ENCODE measurements at places on chromosomes 13 and 19.

DNA sequence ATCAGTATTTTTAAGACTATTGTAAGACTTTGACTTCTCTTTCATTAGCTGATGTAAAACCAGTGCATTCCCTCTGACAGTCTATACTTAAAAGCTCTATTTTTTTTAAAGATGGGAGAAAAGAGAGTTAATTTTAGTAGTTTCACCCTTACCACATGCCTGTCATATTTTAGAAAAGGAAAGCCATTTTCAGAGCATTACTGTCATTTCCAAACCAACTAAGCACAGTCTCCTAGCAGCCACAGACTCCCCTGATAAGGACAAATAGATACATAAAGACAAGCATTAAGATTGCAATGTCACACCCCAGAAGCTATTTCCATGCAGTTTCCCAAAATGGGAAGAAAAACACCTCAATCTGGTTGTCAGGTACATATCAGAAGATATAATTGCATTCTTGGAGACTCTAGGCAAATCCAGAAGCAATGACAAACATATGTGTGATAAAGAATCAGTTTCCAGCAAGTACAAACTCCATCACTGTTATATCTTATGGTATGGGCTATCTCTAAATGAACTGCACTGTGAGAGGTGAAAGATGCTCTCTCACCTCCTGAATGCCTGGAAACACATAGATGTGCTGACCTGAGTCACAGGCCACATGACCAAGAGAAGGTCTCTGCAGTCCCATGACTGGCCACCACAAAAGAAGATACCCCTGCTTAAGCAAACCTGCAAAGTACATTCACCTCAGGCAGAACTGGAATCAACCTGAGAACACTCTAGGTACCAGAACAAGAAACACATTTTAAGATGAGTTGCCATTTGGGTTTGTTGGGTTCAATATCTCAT, 303.3 kb downstream of the POU4F1 start:
- no peak for DNase-seq

- peak; percentile 87 for DNase-seq
Measured at GRCh38 chr19:49677231-49677900, at the start of gene PRMT1. Gene PRMT1 (plus strand): TSS chr19:49677271. CDS start chr19:49677281, 10 bp downstream.

DNA sequence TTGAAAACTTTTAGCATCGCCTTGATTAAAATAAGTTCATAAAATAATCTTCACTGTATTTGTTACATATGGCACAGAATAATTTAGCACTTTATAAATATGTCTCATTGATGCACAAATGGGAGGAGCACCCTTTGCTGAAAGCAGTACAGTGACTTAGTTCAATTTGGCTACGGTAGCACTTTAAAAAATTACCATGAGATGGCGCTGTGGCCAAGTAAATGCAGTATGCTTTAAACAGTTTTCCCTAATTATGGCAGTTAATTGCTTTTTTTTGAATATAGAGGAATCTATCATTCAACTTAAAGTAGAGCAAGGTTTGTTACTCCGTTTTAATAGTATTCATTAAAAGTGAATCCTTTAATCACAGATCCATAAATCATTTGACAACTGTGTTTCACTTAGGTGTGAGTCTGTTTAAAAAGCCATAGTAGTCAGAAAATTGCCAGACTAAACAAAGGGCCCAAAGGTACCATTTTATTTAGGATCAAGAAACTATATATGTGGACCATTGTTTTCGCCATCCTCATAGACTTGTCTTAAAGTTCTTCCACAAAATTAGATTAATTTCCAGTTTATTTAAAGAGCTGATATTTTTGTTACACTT, 34.7 kb upstream of the ESD start:
- peak; percentile 74 for DNase-seq

- no peak for DNase-seq
Measured at GRCh38 chr13:112686364-112686763, 3.5 kb upstream of the ATP11A start.

DNA sequence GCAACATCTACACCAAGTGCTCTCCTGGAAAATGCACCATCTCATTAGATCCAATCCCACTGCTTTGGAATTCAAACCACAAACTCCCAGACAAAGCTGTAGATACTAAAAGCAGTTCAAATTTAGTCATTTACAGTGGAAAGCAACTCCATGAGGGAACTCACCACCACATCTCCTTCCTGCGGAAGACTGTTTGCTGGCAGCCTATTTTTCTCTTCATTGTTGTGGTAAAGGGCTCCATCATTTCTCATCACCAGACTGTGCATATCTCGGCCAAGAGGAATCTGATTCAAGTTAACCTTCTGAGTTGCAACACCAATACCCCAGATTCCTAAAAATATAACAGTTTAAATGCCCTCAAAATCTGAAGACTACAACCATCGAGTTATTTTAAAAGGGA, 8.4 kb downstream of the SPRYD7 start:
- DNase-seq: no peak

DNA sequence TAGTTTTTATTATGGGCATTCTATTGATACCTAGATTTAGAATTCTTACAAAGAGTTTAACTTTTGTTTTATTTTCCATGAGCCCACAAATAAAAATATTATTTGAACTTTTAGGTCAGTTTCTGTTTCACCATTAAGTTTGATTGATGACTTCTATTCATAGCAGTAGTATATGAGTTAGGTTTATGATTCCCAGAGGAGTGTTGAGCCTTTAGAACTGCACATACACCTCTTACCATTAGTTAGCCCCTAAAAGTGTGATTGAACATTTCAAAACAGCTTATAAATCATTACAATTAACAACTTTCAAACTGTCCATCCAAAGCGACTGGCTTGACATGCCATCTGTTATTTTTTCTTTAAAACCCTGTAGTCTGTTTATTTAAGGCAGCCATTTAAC, 19.0 kb upstream of the PCDH17 start:
- no peak for DNase-seq

DNA sequence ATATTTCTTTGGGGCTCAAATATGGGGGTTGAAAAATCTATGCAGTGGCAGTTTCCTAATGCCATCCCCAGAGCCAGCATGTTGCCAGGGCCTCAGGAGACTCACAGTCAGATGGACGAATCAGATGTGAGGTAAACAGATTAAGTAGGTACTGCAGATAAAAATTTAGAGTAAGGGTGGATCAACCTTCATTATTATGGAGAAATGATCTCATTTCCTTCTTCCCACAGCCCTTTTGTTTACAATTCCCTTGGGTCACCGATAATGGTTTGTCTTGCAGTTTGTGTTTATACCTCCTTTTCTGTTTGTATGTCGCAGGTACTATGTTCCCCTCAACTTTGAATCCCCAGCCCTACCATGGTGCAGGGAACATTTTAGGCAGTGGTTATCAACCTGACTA, 20.0 kb downstream of the DIAPH3 start:
- DNase-seq: no peak

DNA sequence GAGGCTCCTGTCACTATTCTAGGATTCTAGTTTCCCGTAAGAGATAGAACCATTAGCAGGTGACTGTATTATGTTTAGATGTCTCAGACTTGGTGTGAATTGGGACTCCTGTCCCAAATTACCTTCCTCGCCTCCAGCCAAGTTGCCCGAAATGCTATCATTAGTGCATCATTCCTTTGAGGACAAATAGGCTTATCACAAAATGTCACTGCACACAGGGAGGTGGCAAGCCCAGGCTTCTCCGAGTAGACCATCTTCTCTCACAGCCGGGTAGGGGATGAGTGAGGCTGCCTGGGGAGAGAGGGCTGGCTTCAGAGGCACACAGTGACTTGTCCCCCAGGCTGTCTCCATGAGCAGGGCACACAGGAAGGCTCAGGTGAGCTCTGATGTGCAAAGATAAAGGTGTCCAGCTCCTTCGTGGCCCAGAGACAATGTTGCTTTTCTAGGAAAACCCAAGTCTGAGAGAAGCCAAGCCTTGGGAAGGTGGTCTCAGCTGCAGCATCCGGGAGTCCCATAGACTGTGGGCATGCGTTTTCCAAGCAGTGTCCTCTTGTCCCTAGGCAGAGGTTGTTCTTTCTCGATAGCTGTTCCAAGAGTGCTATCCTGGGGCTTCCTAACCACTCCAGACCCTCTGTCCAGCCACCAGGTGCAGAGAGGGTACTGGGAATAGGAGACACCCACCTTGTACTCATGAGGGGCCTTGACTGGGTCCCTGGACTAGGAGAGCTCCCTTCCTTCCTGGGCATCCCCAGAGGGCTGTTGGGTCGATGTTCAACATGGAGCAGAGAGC, 163.1 kb upstream of the TSHZ3 start:
- DNase-seq: no peak

- no peak for DNase-seq
Measured at GRCh38 chr13:44906230-44906629, 83.0 kb downstream of the NUFIP1 start.

- DNase-seq: peak; percentile 92
Measured at GRCh38 chr19:46813839-46814358, 25.5 kb upstream of the SLC1A5 start.

- no peak for DNase-seq
Measured at GRCh38 chr13:44507639-44508038, 68.5 kb downstream of the TSC22D1 start.

DNA sequence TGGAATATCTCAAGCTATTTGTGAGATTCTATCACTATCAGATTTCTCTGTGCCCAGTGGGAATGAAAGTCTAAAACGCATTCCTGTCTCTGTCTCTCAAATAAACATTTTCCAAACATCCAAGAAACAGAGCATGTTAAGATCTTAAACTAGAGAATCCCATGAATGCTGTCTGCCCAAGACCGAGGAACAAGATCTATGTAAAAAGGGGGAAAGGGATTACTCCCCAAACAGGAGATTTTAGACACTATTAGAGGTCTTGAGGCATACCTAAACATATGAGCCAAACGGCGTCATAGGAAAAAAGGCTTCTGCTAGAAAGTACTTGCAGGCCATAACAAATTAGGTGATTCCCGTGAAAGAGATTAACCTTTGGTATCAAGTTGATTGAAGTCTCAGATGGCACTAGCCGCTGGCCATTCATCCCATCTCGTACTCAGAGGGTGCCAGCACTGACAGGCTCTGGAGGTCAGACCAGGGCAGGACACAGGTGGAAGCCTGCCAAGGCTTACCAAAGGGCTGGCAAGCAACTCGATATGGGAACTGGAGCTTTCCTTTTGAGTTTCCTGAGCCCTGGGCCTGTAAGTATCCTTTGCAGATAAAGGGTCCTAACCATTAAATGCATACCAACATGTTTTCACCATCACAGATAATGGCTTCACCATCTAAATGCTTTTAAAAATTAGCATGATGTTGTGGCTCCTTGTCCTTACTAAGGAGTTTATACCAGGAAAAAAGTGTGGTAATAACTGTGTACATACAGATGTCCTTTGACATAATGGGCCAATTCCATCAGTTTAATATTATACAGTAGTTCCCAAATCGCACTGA, 225.2 kb downstream of the FOXO1 start:
- DNase-seq: peak; percentile 46

DNA sequence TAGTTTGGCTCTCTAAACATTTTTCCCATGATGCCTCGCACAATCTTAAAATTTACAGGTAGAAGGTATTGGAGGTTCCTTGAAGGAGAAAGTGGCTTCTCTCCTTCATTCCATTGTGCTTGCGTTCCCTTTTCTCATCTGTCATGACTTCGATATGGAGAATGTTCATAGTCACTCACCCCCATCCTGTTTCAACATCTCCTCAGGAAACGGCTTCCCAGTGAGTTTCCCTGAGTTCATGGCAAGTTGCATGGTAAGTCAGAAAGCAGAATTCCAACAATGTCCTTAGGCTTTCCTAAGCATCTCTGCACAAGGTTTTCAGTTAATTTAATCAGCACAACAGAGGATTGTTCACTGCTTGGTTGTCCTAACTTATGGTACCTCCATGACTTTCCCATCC, 581.8 kb upstream of the SLITRK5 start:
- no peak for DNase-seq

GRCh38 chr13:24505756-24506155, 6.8 kb downstream of the PARP4 start:
- DNase-seq: no peak

GRCh38 chr13:28537171-28537570, 42.2 kb upstream of the FLT1 start:
- no peak for DNase-seq

GRCh38 chr19:7647156-7647555, 10.2 kb downstream of the STXBP2 start:
- no peak for DNase-seq

DNA sequence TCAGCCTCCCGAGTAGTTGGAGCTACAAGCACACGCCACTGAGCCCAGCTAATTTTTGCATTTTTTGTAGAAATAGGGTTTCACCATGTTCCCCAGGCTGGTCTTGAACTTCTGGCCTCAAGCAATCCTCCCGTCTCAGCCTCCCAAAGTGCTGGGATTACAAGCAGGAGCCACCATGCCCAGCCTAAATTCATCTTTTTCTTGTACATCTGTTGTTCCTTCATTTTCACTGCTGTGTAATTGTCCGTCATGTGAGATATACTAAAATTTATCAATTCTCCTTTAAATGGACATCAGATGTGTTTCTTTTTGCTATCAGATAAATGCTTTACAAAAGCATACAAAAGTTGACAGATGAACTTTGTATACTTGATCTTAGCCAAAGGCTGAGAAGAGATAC, 22.9 kb downstream of the DYRK1B start:
- no peak for DNase-seq

GRCh38 chr13:44651209-44651608, 75.1 kb upstream of the TSC22D1 start:
- no peak for DNase-seq

DNA sequence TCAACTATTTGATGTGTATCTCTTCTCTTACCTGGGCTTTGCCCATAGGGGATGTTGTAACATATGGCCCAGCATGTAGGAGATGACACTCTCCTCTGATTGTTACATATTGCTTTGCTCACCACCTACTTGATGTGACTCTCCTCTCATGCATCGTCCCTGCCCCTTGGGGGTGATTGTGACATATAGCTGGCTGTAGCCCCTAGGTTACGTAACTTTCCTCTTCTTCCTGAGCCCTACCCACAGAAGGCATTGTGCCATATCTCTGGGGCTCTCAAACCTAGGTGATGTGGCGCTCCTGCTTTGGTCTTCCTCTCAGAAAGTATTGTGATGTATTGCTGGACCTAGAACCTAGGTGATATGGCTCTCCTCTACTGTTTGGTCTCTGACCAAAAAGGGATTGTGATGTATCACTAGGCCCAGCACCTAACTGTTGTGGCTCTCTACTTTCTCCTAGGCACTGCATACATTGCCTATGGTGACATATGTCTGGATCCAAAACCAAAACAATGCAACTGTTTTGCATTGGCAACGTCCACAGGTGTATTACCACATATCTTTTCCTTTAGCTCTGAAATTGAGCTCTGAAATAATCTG, 71.9 kb upstream of the ZNF724 start:
- DNase-seq: no peak
